ENCODE measurements at places on chromosomes 2 and 18.

DNA sequence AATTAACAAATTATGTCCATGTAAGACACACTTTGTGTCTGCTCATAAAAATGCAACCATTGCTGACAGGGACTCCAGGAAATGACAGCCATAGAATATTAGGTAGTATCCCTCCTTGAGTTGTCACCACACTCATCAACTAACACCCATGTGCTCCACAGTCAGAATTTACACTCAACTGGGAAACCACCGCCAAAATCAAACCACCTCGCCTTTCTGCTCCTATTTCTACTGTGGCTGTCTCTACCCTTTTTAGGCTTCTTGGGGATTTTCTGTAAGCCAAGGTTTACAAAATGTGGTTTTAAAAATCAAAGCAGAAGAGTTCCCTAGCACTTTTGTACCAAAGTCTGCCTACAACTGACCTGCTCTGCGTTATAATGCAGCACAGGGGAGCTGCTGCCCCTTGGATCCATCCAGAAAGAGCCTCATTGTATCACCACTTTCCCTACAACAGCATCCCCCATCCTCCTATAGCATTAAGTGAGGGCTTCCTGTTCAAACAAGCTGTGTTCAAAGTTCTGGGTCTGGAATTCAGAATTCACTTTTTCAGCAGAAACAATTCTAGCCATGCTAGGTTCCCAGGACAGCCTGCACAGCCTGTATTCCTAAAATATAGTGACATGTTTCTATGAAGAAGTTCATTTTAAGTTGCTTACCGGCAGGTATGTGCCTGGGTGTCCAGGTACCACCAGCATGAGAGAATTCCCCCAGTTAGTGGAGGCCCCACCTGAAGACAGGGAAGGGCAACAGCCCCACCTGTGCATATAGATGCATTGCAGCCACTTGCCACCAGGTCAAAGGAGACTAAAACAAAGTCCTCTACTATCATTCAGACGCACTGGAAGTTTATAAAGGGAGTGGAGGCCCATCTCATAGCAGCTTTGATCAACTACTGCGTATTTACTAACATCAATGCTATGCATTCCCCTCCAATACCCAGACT lies 104.3 kb downstream of the MYO5B start:
- no peak for DNase-seq

- no peak for DNase-seq
Observed at GRCh38 chr2:73736378-73736777, 767 bp downstream of the TPRKB start.

DNA sequence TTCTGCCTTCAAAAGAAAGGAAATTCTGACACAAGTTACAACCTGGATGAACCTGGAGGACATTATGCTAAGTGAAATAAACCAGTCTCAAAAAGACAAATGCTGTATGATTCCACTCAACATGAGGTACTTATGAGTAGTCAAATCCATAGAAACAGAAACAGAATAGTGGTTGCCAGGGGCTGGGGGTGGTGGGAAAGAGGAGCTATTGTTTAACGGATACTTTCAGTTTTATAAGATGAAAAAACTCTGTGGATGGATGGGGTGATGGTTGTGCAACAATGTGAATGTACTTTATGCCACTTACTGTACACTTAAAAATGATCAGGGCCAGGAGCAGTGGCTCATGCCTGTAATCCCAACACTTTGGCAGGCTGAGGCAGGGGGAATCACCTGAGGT lies 15.4 kb downstream of the SLC35F5 start:
- DNase-seq: no peak

- no peak for DNase-seq
Observed at GRCh38 chr2:232129483-232129882, 168.0 kb downstream of the DIS3L2 start.

- DNase-seq: peak; percentile 14
Observed at GRCh38 chr2:52597346-52597745, 1170.3 kb upstream of the CHAC2 start.

DNA sequence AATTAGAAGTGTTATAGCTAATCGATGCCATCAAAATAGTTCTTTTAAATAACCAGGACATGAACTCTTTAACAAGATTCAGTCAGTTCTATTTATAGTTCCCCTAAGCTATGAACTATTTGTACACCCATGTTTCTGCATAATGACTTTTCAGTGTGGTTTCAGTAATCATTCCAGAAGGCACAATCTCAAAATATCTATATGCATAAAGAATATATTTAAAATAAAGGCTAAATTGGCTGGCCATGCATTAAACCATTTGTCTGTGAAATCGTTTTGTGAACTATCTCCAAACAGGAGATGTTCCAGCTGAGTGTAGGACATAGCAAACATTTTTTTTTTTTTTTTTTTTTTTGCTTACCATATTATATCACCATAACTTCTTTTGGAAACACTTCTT lies 719.3 kb downstream of the PLCL1 start:
- DNase-seq: peak; percentile 13

All from fibroblast of upper back skin (primary cell).